Activated CD8-positive, alpha-beta memory T cell treated with anti-CD3 and anti-CD28 coated beads for 4 hours (primary cell): ENCODE measurements at places on chromosomes 4 and X.
A peak's percentile ranks its signal among the peaks of the same experiment; 100 is the strongest.

GRCh38 chrX:38514016-38514854 is 47.1 kb upstream of the TSPAN7 start:
- DNase-seq = no peak

- DNase-seq = no peak
Observed at GRCh38 chr4:113450295-113451080, 311.1 kb downstream of the CAMK2D start.

GRCh38 chr4:168573870-168574269 is 77.0 kb downstream of the PALLD start:
- no peak for DNase-seq

DNA sequence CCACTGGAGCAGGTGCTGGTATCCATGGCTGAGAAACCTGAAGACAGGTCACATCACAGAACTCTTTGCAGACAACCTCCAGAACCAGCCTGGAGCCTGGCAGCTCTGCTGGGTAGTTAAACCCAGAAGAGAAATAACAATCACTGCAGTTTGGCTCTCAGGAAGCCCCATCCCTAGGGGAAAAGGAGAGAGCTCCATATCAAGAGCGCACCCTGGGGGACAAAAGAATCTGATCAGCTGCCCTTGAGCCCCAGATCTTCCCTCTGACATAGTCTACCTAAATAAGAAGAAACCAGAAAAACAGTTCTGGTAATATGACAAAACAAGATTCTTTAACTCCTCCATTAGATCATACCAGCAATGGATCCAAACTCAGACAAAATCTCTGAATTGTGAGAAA is 823.2 kb upstream of the FRG1 start:
- DNase-seq = no peak

DNA sequence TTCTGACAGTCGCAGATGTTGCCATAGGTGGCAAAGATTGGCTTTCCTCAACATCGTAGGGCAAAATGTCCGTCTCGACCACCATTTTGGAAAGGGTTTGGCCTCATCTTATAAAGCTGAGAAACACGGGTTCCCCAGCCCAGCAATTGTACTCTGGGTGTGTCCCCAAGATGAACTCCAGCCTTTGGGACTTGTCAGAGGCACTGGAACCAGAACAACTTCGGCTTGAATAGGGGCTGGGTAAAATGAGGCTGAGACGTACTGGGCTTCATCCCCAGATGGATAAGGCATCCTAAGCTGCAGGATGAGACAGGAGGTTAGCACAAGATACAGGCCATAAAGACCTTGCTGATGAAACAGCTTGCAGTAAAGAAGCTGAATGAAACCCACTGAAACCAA is 151.9 kb downstream of the CRLF2 start:
- DNase-seq = no peak

- DNase-seq = no peak
Observed at GRCh38 chr4:38190717-38191178, 230.6 kb downstream of the PTTG2 start.

DNA sequence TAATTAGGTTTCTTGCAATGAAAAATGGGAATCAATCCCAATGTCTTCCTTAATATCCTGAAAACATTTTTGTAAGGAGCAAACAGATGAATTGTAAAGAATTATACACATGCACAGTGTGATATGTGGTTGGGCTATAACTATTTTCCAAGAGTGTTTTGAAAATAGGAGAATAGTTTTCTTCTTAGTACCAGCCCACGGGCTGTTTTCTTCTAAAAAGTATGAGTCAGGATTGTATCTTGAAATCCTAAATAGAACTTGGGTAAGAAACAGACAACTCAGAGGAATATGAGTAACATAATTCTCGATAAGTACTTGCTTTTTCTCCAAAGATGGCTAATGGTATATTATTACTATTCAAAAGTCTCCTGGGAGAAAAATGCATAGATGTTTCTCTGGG is 136.7 kb downstream of the MAGEC2 start:
- DNase-seq = no peak

- DNase-seq = no peak
Observed at GRCh38 chr4:69092190-69092589, 4.1 kb upstream of the UGT2B7 start.

GRCh38 chr4:28386776-28387175 is 1526.1 kb downstream of the STIM2 start:
- no peak for DNase-seq

DNA sequence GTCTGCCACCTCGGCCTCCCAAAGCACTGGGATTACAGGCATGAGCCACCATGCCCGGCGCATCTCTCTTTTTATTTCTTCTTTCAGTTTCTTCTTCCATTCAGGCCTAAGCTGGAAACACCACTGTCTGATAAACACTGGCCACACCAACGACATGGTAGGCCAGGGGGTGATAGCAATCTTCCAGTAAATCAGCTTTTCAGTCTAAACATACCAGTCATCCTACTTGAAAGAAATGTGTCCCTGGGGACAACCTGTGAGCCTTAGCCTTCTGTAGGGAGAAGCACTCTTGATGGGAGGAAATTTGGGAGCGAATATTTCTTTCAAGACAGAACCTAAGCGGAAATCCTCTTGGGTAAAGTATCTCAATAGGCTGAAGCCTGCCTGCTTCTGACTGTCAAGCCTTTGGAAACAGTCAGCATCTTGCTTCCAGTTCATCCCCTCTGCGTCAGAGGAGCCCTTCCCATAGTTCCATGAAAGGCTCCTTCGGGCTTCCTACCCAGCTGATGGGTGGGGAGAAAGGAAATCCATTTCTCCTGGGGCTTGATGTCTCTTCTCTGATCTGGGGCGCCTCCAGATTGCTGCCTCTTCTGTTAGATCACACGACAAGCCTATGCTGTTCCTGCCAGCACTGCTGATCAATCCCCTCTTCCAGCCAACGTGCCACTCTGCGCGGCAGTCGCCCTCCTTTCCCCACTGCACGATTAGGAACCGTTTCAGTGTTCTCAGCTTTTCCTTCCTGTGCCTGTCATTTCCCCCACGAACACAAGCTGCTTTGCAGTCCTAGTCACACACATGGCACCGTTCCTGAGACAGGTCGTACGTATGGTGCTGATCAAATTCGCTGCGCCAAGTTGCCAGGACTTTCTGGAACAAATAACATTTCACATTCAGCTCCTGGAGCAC is 49.5 kb upstream of the CBR4 start:
- DNase-seq = no peak

- DNase-seq = no peak
Observed at GRCh38 chrX:37347420-37347819, 1.7 kb upstream of the PRRG1 start.

DNA sequence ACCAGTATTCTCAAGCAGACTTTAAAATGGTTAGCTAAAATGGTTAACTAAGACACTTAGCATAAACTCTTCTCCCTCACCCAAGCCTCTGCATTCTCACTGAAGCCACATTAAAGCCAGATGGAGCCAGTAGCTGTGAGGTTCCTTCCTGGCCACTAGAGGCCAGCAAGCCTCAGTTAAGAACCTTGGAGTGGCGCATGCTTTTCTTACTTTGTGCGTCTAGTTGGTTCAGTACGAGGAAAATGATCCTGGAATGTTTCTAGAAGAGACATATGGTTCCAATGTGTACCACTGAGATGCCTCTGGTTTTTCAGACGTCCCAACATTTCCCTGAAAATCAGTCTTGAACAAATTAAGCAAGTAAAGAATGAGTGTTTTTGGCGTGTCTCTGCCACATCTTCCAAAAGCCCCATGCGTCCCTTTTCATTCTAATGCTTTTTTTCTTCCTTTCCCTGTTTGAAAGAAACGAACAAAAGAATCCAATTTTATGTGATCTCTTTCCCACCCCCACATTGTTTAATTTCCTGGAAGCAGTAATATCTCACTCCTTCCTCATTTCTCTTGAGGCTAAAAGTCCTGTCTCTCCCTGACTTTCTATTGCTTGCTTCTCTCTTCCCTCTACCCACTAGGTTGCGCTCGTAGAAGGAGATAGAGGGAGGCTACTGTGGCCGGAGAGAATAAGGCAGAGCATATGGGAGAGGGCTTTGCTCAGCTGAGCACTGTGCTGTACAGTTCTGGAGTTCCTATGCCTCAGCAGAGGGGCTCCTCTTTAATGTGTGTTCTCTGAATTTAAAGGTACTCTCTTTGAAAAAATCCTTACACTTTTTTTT is 82.9 kb upstream of the TAB3 start:
- DNase-seq = no peak

- no peak for DNase-seq
Observed at GRCh38 chr4:99038213-99038612, 42.7 kb downstream of the METAP1 start.

DNA sequence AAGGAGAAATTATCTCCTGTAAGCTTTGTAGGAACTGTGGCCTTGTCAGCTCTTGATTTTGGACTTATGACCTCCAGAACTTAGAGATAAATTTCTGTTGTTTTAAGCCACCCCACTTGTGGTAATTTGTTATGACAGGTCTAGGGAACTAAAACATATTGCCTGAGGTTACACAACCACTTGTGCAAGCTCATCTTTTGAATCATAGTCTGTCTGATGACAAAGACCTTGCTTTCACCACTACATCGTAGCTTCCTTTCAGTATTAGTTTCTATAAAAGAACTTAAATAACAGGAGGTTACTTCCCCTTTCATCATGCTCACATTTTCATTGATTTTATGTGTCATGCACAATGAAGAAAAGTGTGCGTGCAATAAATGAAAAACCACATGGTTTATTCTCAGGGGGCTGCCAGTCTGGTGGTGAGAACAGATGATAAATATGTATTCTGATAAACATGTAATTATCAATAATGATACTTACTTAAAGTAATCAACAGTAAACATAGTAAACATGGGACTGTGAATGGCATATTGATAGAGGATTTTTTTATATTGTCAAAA is 690.0 kb upstream of the HS3ST1 start:
- DNase-seq = no peak

DNA sequence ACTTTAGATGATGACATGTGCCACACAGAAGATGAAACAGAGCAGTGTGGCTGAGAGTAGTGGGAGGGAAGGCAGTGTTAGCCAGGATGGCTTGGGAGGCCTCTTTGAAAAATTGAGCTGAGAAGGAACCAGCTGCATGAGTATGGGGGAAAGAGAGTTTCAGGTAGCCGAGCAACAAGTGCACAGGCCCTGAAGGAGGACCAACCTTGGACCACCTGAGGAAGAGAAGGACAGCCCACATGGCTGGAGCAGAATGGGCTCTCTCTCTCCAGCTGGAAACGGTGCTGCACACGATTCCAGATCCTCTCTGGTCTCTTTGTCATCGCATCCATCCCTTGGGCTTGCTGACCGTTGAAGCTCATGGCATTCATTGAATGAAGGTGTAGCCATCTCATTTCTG is 23.9 kb upstream of the BCOR start:
- DNase-seq = no peak

DNA sequence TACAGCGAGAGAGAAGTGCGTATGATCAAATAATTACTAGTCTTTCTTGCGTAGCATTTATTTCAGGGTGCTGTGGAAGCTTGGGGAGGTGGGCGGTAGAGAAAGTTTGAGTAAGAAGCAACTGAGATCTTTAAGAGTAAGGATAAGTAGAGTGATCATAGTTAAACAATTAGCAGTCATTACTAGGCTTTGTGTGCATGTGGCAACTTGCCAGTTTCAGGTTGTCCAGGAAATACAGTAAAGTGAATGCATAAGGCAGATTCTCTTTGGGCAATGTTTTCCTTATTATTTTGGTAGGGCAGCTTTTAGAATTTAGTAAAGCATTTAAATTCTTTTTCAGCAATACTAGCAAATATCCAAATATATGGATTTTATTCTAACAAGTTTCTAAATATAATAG is 57.0 kb downstream of the HPGDS start:
- no peak for DNase-seq

DNA sequence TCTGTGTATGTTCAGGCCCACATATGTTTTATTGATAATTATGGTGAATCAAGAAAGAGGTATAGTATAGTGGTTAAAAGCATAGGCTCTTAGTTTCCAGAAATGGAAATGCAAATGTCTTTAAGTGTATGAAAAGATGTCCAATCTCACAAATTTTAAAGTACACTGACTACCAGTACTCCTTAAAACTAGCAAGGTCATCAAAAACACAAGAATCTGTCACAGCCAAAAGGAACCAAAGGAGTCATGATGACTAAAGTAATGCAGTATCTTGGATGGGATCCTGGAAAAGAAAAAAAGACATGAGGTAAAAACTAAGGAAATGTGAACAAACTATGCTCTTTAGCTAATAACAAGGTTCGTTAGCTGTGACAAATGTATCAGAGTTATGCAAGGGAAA is 661 bp upstream of the RBM41 start:
- no peak for DNase-seq

- no peak for DNase-seq
Observed at GRCh38 chr4:7044137-7044930, 1.2 kb downstream of the TADA2B start.

DNA sequence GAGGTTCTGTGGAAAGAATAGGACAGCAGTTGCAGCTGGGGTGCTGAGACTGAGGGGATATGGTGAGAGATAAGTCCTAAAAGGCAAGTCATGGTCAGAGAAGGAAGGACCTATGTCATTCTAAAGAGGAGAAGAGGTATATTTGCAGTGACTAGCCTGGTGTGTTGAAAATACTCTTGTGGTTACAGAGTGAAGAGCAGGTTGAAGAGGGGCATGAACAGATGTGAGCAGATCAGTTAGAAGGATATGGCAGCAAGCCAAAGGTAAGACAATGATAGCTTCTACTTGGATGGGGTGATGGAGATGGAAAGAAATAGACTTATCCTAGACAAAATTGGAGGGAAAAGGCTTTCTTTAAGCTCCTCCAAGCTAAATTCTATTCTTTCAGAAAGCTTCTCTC is 469.8 kb upstream of the CPEB2 start:
- no peak for DNase-seq

- DNase-seq = peak; percentile 9
Observed at GRCh38 chrX:56995271-56995994, at the start of gene SPIN3. SPIN3 (minus strand) TSS chrX:56995541; CDS start chrX:56994947, 594 bp downstream.

DNA sequence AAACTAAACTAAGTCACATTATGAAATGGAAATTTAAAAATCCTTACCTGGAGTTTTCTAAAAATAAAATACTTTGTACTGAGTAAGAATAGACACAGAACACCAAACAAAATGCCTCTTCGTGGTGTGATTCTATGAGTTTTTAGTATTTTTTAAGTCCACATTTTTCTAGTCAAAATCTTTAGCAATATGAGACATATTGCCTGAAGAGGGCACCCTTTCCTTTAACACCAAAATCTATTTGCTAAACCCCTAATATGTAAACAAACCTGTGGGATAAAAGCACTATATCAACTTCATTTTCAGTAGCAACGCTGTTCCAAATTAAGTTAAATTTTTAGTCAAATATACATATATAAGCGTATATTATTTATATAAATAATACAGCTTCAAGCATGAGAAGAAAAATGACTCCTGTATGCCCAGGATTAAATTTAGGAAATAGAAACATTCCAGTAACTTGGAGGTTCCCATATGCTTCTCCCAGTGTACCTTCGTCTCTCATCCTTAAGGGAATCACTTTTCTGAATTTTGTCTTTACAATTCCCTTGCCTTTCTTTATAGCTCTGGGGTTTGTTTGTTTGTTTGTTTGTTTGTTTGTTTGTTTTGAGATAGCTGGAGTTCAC is 23.0 kb upstream of the PGM2 start:
- DNase-seq = no peak

DNA sequence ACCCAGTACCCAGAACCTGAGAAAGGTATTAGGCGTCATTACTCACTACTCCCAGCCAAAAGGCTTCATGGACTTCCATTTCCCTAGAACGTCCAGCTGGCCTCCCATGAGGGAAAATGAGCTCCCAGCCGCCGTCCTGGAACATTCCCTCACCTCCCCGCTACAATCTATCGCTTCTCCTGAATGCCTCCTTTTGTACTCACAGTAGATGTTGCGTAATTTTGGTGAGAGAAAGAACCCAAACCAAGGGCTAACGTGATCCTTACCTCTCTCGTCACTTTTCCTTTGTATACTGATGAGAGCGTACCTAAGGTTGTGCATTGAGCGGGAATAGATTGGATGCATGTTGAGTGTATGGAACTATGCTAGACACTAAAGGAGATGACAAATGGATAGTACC is 161.9 kb downstream of the TENM3 start:
- no peak for DNase-seq

- DNase-seq = no peak
Observed at GRCh38 chr4:78556665-78557064, 5.1 kb downstream of the ANXA3 start.
